NCI-H226 (cell line): ENCODE measurements at places on chromosomes 3 and 15.

DNA sequence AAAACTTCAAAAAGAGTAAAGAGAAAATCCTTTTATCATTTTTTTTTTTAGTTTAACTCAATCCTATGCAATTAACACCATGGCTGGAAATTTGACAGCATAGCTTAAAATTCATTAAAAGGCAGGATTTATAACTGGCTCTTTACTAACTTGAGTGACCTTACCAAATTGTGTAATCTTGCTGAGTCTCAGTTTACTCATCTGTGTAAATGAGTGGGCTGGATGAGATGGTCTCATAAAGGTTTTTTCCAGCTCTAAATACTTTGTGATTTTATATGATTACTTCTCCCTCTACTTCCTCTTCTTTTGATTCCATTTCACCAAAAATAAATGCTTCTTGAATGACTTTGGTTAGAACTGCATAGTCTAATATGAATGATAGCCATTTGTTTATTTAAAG lies 234.9 kb upstream of the SATB1 start:
- no peak for DNase-seq

- DNase-seq, result no peak
Observed at GRCh38 chr3:196175116-196175625, 36.0 kb downstream of the ZDHHC19 start.

DNA sequence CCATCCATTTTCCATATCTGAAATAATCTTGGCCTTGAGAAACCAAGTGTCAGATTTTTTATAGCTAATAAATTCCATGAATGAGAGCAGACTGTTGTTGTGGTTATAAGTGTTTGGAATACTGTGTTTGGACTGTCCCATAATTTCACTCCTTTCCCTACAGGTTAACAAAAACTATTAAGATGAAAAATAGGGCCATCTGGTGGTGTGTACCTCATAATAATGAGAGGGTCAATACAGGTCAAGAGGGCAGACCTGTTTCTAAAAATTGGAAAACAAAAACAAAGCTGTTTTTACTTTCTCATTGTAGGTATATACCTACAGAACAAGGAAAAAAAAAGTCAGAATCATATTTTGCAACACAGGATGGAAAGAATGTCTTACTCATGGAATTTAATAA lies 553.8 kb upstream of the SGO1 start:
- no peak for DNase-seq

DNA sequence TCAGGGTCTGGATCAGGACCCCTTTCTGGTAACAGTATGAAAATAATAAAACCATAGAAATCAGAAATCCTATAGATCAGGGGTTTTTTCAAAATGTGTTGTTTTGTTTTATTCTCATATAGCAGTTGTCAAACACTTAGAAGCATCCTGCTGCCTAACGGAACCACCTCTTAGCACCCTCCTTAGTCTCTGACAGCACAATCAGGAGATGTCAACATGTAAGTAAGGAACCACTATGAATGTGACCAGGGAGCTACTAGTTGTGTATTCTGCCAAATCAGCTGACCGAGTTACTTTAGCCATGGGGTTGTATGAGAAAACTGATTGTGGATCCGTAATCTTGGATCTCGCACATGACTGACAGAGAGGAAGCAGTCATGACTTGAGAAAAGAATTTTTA lies 22.2 kb downstream of the CCDC39 start:
- no peak for DNase-seq

DNA sequence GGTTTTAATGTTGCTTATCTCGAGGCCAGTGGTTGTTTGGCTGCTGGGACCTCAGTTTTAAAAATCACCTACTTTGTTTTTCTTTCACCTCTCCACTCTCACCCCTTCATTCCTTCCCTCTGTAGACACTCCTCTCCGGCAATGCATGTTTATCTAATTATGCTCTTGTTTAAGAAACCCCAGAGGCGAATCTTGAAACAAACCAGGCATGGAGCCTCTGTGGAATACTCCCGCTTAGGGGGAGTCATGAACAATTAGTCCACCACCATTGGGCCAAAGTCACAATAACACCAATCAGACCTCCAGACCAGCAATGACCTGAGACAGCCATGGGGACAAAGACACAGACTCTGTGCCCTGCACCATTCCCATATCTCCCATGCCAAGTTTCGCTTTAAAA lies 53.3 kb downstream of the EFCAB12 start:
- no peak for DNase-seq
